ENCODE measurements at places on chromosomes 1 and 21. TPM values are rescaled to one million over a fixed set of nuclear protein-coding genes. Genes with fewer than 3 reads are reported as not detected.

FCER1A gene
- total RNA-seq: not detected

GRCh38 chr1:165595246-165595938 is 35.6 kb upstream of the MGST3 start:
- DNase-seq: no peak

GRCh38 chr1:214122110-214122509 is 134.3 kb downstream of the PROX1 start:
- no peak for DNase-seq

DNA sequence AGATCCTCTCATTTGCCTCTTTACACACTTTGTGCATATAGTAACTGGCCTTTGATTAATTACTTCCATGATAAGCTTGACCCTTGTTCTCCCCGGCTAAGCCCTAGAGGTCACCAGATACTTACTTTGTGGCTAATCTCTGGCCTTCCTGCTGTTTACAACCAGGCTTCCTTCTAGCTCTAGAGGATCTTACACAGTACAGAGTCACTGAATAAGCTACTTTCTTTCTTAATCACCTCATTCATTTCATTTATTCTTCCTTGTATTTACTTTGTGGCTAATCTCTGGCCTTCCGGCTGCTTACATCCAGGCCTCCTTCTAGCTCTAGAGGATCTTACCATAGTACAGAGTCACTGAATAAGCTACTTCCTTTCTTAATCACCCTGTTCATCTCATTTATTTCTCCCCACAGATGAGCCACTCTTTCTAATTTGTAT is 144.3 kb upstream of the C1orf21 start:
- DNase-seq: peak; percentile 26

SPRR2A gene
- total RNA-seq: not detected

- no peak for DNase-seq
Observed at GRCh38 chr1:66213491-66213890, 320.5 kb upstream of the SGIP1 start.

- DNase-seq: no peak
Observed at GRCh38 chr1:150257624-150258585, at the start of gene CA14. Gene CA14, plus strand, starts transcription at chr1:150257774. Its CDS starts 355 bp downstream, at chr1:150258129.

- DNase-seq: no peak
Observed at GRCh38 chr1:15628003-15628402, 10.7 kb downstream of the DDI2 start.

- DNase-seq: no peak
Observed at GRCh38 chr1:7178741-7179140, 393.5 kb downstream of the CAMTA1 start.

- DNase-seq: no peak
Observed at GRCh38 chr1:245500546-245500945, 345.8 kb downstream of the KIF26B start.

Measured in HT-29 (cell line).